GM06990 (cell line): ENCODE measurements at places on chromosomes 3 and 15.
A peak's percentile ranks its signal among the peaks of the same experiment; 100 is the strongest.

- DNase-seq, result no peak
Measured at GRCh38 chr3:195080571-195081151, 190.3 kb downstream of the XXYLT1 start.

GRCh38 chr3:131723343-131723742 lies 220.6 kb upstream of the MRPL3 start:
- DNase-seq, result no peak

DNA sequence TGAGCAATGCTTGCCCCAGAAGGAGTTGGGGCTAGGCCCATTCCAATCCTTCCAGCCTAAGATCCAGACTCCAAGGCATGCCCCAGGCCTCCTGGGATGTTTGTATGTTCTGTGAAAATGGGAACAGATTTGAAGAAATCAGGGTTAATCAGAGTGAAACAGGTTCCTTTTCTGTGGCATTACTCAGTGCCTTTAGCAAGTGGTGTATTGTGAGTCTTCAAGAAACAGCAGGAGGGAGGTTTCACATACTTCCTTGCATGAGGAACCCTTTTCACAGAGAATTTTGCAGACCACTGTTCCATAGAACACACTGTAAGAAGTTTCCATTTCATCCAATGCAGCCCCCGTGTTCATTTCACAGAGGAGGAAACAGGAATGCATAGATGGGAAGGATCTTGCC lies 8.4 kb upstream of the CDC25A start:
- DNase-seq, result no peak

- no peak for DNase-seq
Measured at GRCh38 chr3:146020969-146021368, 140.0 kb downstream of the PLOD2 start.

DNA sequence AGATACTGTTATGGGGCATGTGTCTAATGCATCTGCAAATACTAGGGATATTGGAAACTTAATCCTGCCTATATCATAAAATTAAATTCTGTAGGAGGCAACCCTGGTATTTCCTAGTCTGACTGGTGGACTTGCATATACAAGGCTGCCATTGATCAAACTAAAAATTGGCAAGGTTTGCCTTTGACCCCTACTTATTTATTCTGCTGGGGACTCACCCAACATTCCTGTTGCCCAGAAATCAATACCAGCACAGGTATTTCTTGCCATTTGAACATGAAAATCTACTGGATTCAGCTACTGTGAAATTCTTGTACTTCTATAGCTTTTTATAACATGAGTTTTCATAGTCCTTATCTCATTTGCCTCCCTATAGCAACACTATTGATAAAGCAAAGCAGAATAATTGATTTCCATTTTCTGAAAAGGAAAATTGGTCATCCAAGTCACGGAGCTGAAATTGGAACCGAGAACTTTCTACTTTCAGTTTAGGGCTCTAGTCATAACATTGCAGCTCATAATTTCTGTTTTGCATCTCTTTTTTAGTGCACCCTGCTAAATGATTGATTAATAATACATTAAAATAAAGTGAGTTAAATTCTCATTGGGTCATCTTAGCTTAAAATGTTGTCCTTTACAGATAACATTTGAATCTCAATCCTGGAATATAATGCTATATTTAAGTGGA lies 365.2 kb downstream of the MFSD1 start:
- no peak for DNase-seq

- no peak for DNase-seq
Measured at GRCh38 chr15:36594556-36595090, 15.2 kb downstream of the CDIN1 start.

DNA sequence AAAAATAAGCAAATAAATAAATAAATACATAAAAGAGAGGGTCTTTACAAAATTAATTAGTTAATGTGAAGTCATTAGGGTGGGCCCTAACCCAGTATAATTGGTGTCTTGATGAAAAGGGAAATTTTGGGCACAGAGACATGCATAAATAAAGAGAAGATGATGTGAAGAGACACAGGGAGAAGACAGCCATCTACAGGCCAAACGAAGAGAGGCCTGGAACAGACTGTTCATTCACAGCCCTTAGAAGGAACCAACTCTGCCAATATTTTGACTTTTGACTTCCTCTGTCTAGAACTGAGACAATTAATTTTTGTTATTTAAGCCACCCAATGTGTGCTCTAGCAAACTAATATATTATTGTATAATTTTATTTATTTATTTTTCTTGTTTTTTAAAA lies 29.6 kb upstream of the SELENOK start:
- no peak for DNase-seq

GRCh38 chr3:195609229-195609628 lies 25.5 kb upstream of the APOD start:
- DNase-seq, result no peak

GRCh38 chr3:36832406-36832805 lies 68.1 kb upstream of the DCLK3 start:
- no peak for DNase-seq

- no peak for DNase-seq
Measured at GRCh38 chr3:193872265-193872753, 263.6 kb upstream of the HES1 start.

- no peak for DNase-seq
Measured at GRCh38 chr3:29263476-29263875, 17.4 kb upstream of the RBMS3 start.

DNA sequence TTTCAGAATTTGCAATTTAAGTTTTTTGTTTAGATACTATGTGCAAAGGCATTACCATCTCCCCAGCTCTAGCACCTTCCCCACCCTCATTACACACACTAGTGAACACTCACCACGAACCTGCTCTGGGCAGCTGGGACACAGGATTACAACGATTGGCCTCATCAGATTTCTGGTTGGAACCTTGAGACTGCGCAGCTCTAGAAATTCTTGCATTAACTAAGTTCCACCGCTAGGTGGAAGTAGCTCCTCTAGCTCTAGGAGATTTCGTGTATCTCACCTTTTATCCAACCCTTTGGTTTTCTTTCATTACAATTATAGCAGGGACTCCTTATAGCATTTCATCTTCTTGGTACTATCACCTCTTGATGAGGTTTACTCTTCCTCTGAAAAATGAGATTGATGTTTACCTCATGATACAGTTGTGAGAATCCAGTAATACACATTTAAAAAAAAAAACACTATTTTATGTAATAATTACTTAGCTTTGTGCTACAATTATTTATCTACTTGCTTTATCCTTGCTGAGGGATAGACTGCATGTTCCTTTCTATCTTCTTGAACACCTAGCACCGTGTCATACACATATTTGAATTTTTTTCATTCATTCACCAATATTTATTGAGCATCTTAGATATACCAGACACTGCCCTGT lies 28.7 kb upstream of the PLOD2 start:
- DNase-seq, result no peak

DNA sequence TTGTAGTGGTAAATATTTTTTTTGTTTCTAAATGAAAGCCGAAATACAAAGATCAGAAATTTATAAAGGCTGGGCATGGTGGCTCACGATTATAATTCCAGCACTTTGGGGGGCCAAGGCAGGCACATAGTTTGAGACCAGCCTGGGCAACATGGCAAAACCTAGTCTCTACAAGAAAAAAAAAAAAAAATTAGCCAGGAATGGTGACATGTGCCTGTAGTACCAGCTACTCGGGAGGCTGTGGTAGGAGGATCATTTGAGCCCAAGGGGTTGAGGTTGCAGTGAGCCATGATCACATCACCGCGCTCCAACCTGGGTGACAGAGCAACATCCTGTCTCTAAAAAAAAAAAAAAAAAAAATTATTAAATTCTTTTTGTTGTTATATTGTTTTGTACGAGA lies 6.9 kb downstream of the DENND4A start:
- no peak for DNase-seq

GRCh38 chr3:144032531-144033239 lies 61.1 kb downstream of the DIPK2A start:
- DNase-seq, result peak; percentile 48

DNA sequence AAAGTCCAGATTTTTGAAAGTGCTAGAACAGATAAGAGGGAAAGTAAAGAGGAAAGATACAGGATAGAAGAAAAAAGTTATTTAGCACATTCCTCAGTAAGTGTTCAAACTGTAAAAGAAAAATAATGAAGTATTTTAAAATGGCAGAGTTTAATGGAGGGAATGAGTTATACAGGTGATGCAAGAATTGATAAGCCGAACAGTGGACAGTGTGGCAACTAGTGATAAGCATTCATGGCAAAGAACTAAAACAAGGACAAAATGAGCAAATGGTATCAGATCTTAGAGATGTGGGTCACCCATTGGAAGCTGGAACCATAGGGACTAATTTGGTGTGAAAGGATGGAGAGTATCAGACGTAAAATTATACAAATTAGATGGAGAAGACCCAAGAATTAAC lies 622.9 kb upstream of the SGO1 start:
- DNase-seq, result no peak

GRCh38 chr3:116035429-116035828 lies 409.9 kb downstream of the LSAMP start:
- no peak for DNase-seq

GRCh38 chr15:58898150-58898680 lies 35.3 kb downstream of the SLTM start:
- no peak for DNase-seq

DNA sequence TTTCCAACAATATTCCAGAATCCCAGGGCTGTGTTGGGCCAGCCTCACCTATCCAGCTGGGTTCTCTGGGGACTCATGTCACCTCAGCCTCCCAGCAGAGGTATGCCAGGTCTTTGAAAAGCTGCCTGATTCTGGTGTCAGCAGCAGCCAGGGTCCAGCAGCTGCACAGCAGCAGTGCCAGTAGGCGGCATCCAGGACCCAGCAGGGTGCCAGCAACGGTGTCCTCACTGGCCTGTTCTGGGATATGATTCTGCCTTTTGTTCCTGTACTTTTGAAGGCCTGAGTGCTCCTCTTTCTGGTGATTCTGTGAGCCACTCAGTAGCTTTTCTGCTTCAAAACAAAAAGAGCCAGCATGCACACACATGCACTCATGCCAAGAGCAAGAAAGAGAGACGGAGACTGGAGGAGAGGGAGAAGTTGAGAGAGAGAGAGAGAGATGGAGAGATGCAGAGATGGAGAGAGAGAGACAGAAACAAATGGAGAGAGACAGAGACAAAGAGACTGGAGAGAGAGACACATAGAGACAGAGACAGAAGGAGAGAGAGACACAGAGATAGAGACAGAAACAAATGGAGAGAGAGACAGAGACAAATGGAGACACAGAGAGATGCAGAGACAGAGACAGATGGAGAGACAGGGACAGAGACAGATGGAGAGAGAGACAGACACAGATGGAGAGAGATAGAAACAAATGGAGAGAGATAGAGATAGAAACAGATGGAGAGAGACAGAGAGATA lies 205.7 kb downstream of the UACA start:
- no peak for DNase-seq

DNA sequence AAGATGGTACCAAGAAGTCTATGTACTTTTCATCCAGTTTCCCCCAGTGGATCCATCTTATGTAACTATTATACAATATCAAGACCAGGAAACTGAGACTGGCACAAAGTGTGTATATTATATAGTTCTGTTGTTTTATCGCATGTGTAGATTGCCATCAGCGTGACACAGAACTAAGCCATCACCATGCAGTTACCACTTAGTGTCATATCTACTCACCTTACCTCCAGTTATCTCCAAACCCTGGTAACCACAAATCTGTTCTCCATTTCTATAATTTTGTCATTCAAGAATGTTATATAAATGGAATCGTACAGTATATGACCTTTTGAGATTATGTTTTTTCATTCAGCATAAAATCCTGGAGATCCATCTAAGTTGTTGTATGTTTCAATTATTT lies 23.1 kb downstream of the IFT122 start:
- no peak for DNase-seq

DNA sequence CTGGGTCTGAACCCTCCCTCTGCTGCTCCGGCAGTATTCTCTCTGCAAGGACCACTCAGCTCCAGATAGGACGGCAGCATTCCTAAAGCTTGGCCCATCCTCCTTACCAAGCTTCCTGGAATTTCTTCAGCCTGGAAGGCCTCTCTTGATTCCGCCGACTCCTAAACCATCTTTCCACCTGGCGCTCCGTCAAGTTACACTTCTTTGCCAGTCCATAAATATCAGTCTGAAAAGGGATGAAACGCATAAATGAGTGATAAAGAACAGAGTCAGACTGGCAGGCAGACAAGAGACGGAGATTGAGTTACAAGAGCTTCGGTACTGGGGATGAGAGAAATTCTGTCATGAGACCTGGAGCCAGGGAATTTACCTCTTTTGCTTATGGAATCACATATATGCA lies 44.3 kb downstream of the CERS3 start:
- DNase-seq, result no peak

DNA sequence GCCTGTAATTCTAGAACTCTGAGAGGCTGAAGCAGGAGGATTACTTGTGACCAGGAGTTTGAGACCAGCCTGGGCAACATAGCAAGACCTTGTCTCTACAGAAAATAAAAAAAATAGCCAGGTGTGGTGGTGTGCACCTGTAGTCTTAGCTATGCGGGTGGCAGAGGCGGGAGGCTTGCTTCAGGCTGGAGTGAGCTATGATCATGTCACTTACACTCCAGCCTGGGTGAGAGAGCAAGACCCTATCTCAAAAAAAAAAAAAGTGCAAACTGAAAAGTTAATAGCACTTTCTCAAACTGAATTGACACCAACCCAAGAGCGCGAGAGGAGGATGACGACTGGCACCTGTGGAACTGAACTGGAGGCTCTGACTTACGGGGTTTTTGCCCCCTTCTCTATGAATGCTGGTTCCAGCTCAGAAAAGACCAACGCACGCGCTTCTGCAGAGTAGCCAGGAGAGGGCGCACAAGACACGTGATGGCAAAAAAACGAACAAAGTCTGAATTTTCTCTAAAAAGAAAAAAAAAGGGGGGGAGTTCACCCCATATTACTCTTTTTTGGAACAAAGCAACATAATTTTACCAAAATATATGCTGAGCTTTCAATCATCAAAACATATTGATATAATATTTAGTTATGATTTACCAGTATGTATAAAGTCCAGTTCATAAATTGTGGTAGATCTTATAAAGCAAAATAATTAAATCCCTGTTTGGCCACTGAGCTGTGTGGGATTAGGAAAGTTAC lies 23.7 kb downstream of the CFAP92 start:
- no peak for DNase-seq

- no peak for DNase-seq
Measured at GRCh38 chr3:128398586-128398985, 68.1 kb downstream of the DNAJB8 start.

DNA sequence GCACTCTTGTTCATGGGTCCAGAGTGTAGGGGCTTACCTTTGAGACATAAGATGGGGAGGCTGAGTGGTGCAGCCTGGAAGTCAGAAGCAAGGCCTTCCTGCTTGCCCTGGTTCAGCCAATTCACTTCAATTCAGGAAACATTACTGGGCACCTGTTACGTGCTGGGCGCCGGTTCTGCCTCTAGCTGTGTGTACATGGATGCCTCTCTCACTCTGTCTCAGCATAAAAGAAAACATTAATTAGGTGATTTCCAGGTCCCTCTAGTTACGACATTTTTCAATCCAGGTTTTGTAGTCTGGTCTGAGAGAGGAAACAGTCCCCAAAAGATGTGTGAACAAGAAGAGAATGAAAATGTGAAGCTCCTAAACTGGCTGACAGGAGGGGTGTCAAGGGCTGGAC lies 1.2 kb downstream of the RTP1 start:
- DNase-seq, result no peak

GRCh38 chr15:58410353-58410752 lies 21.4 kb upstream of the LIPC start:
- no peak for DNase-seq
